ENCODE measurements at places on chromosomes 1 and 21. TPM values are rescaled to one million over a fixed set of nuclear protein-coding genes. Genes with fewer than 3 reads are reported as not detected.

Gene FCRL3
- total RNA-seq: not detected

Gene PTPN22
- total RNA-seq: 0.07 TPM

Gene COL9A2
- 6.7 TPM for total RNA-seq

Gene RNU1-2
- total RNA-seq: under 0.01 TPM

Gene CFHR1
- total RNA-seq: not detected

Gene PLA2G2F
- total RNA-seq: 4.2 TPM

Gene NCMAP
- 0.80 TPM for total RNA-seq

Gene CASQ1
- not detected for total RNA-seq

Gene HMGCS2
- not detected for total RNA-seq

Gene RAB3B
- total RNA-seq: 35.5 TPM

Gene TCHH
- under 0.01 TPM for total RNA-seq

Gene LCE1F
- total RNA-seq: not detected

Gene FCN3
- not detected for total RNA-seq

DNA sequence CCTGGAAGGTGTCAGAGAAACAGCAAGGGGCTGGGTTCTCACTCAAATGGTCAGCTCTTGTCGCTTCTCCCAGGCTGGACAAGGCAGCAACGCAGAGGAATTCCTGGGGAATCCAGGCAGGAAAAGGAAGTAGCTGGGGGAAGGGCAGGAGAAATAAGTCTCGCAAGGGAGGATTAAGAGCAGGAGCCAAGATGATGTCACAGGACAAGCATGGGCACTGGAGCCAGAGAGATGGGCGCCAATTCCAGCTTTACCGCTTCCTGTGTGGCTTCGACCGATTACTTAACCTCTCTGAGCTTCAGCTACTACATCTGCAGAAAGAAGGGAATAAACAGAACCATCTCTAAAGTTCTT lies 70.5 kb downstream of the SSBP3 start:
- peak; percentile 57 for DNase-seq

DNA sequence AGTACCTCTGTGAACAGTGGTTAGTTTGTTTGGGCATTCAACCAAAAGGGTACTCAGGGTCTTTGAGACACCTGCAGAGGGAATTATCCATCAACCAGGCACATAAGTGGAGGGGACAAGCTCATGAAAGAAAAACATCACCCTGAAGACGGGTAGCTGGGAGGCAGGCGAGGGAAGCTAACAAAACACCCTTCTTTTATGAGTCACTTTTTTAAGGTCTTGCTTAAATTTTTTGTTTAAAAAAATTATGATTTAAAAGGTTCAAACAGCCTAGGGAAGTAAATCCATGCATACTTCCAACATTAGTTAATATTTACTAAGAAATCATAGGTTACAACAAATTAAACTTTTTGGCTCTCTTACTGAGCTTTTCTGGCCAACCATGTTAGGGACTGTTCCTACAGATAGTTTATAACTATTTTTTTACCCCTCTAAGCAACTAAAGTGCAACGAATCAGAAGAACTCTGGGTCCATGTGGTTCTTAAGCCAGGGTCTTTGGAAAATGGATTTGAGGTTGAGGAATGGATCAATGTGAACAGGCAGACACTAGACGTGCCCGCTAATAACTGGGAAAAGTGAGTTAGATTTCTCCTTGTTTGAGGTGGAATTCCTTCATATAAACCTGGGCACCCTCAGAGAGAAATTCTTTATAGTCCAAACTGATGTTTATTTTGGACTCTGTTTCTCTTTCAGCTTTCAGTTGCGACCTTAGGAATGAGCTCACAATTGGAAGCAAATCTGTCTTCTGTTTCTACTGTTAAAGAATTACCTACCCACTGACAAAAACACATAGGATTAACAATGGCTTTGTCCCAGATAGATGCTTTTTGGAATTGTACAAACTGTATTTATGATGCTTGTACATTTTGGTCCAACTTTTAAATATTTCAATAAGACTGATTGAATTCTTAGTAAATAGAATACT lies 123.0 kb downstream of the LYPLAL1 start:
- DNase-seq: no peak

DNA sequence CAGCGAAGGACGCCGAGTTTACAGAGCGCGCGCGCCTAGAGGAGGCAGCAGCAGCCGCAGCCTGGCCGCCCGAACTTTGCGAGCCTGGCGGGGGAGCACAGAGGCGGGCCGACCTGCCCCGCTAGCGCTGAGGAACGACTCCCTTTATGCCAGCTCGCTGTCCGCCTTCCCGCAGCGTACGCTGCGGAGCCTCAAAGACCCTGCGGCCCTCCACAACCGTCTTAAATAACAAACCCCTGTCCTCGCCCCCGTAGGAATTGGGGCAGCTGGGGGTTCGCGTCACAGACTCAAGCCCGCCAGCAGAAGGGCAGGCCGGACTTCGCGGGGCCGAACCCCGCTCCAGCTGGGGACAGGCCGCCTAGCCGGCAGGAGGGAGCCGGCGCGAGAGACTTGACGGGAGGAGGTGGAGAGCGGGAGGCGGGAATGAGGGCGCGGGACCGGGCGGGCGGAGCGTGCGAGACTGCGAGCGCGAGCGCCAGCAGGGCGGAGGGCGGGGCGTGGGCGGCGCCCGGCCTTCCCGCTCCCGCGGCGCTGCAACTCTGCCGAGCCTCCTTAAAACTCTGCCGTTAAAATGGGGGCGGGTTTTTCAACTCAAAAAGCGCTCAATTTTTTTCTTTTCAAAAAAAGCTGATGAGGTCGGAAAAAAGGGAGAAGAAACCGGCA lies 1.8 kb upstream of the CDKN2C start:
- DNase-seq: no peak

DNA sequence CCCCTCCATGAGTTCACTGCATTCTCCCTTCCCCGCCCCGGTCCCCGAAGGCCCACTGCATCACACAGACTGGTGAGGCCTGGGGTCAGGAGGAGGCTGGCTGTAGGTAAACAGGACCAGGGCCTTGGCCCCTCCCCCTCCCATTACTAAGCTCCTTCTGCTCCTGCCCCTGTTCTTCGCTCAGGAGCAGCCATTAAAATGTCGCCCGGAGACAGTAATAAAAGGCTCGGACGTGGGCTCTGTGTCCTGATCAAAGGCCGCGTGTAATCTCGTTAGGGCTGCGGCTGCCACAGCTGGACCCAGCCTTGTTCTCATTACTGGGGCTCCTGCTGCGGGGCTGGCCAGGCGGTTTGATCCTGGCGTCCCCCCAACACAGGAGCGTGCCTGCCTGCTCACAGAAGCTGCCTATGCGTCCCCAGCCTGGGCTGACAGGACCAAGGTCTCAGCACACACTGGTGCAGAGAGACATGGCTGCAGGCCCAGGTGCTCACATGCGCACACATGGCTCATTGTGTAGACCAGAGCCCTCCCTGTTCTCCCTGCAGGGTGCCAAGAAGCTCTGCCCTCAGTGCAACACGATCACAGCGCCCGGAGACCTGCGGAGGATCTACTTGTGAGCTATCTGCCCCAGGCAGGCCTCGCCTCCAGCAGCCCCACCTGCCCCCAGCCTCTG lies 24.0 kb downstream of the TMEM53 start:
- DNase-seq: no peak

DNA sequence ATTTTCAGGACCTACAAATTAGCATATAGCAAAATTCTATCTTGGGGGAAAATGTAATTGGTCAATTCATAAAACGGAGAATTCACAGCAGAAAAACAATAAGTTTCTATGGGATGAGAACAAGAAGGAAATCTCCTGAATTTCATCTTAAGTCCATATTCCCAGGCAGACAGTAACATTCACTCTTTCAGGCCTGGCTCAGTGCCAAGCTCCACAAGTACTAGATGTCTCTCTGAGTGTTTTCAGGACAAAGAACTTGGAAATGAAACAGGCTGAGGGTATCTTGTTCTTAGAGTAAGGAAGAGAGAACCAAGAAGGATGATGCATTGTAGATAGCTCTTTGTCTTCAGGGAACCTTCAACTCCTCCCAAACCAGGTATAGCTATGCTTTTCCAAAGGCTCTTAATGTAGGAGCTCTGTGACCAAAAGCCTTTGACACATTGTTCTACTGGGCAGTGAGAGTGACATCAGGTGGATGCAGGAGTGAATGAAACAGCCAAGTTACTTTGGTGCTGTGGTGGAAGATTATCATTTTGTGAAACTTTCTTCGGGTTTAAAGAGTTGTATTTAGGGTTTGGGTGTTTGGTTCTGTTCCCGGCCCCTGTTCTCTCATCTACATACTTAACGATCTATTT lies 298.3 kb downstream of the GPATCH2 start:
- no peak for DNase-seq

DNA sequence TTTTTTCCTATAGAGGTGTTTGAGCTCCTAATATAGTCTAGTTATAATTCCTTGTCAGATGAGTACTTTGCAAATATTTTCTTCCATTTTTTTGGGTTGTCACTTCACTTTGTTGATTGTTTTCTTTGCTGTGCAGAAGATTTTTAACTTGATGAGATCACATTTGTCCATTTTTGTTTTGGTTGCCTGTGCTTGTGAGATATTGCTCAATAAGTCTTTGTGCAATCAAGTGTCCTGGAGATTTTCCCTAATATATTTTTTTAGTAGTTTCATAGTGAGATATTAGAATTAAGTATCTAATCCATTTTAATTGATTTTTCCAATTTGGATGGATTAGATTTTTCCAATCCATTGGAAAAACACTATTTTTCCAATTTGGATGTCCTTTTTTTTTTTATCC lies 1395.5 kb downstream of the PLA2G4A start:
- no peak for DNase-seq

DNA sequence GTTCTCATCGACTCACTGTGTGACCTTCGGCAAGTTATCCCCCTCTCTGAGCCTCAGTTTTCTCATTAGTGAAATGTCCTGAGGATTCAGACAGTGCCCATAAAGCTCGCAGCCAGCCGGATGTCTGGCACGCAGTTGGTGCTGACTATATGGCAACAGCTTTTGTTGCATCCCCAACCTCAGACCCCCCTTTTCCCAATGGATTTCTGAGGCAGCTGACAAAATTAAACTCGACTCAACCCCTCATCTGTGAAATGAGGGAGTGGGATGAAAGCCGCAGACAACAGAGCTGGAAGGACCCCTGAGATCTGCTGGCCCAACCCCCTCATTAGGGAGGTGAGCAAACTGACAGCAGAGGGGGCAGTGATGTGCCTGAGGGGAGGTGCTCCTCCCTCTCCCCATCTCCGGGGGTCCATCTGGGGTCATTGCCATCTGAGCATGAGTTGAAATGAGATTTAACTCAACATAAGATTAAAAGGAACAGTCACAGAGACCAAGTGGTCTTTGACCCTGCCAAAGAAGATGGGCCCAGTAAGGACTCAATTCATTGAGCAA lies 40.4 kb downstream of the NKAIN1 start:
- DNase-seq: no peak

DNA sequence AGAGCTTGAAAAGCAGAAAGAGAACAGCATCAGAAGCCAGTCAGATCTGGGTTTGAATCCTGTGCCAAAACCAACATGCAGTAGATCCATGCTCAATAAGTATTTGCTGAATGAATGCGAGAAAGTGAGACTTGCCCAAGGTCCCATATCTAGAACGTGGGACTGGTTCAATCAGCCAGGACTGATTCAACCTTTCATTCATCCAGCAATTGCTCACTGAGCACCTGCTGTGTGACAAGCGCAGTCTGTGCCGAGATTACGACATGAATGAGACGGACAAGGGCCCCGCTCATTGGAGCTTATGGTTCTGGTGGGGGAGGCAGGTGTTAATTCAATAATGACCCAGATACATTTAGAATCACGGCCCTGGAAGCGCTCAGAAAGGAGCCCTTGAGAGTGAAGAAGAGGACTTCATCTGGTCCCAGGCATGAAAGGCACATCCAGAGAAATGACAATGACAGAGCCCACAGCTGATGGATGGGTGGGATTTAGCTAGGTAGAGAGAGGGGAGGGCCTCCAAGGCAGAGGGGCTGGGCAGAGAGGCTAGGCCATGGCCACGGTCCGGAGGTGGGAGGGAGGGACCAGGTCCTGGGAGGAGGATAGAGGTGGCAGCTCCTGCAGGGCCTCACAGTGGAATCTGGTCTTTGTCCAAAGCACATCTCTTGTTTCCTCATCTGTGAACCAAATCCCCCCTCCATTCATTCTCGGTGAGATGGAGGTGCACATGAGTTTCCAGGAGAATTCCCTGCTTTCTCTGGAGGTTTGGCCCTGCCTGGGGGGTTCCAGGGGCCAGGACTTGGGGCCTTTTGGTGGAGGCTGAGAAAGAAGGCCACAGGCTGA lies 4.2 kb upstream of the FAM131C start:
- DNase-seq: no peak

- DNase-seq: no peak
Observed at GRCh38 chr1:22488319-22488718, 36.7 kb downstream of the ZBTB40 start.

DNA sequence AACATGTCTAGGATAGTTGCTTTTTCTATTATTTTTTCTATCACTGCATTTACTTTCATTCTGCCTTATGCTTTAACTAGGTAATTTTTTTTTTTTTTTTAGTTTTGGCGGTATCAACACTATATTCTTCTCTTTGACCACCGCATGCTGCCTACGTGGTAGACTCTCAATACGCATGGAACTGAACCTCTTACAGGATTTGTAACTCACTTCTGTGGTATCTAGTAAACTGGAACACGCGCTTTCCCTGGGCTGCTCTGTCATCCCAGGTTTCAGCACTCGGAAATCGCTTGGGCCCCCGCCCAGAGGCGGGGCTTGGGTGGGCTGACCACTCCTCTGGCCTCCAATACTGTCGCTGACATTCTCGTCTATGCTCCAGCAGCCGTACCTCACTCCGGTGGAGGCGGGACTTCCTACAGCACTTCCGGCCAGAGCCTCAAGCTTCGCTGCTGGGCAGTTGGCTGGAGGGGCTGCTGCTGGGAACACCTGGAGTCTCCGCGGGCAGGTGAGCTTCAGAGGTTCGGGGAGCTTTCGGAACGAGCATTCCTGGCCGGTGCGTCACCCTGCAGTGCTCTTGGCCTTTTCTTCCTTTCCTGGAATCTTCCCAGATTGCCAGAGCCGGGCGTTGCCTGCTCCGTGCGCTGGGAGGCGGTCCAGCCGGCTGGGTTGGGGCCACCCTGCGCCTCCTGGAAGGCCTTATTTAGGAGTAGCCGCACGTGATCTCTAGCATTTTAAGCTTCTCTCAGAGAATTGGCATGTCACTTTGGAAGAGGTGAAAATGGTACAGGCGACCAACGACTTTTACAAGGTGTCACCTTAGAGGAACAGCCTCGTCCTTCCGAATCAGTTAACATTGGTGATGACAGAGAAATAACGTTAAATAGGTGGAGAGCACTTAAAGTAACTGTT lies at the start of gene TBCE:
Gene TBCE (plus strand): TSS at position 428 of the 909 bp plus-strand sequence. CDS start 12,623 bp downstream, outside the sequence.
- peak; percentile 75 for DNase-seq

- no peak for DNase-seq
Observed at GRCh38 chr1:94044290-94044790, 76.6 kb downstream of the ABCA4 start.

DNA sequence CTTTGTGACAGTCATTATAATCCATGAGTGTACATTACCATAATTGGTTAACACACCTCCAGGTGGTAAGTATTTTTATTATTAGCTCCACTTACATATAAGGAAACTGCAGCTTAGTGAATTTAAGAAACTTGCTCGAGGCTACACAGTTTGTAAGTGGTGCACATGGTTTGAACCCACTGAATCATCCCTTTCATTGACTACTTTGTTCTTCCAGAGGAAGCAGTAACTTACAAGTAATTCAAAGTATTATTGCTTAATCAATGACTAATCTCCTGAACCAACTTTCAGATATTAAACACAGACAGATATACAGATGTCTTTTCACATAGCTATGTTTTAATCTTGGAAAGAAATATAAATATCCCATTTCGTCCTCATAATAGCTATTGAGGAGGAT lies 18.7 kb upstream of the CLDN8 start:
- DNase-seq: peak; percentile 12

- DNase-seq: no peak
Observed at GRCh38 chr1:12618661-12618964, 603 bp upstream of the DHRS3 start.

Measured in epithelial cell of proximal tubule (primary cell).